ENCODE measurements at places on chromosomes 6 and 20. TPM values are rescaled to one million over a fixed set of nuclear protein-coding genes. Genes with fewer than 3 reads are reported as not detected.

Gene BPIFA1
- total RNA-seq, result not detected

Gene ELOVL2
- not detected for total RNA-seq

Gene HLA-DOA
- 6.9 TPM for total RNA-seq

Gene BLOC1S5
- total RNA-seq, result 20.0 TPM

Gene PTK6
- 0.31 TPM for total RNA-seq

Gene BPIFB2
- not detected for total RNA-seq

Gene SF3B5
- 265 TPM for total RNA-seq

Gene STMND1
- total RNA-seq, result not detected

Gene PAK5
- total RNA-seq, result not detected

Gene OR2B6
- total RNA-seq, result not detected

All from CD8-positive, alpha-beta memory T cell (primary cell).